ENCODE measurements at places on chromosomes 2 and 18.

GRCh38 chr2:74425523-74425922 lies 4.0 kb downstream of the WDR54 start:
- DNase-seq, result no peak

GRCh38 chr2:99974682-99975375 lies 167.6 kb downstream of the AFF3 start:
- DNase-seq, result peak; percentile 48

- no peak for DNase-seq
Observed at GRCh38 chr2:96207774-96208142, 869 bp downstream of the STARD7 start.

DNA sequence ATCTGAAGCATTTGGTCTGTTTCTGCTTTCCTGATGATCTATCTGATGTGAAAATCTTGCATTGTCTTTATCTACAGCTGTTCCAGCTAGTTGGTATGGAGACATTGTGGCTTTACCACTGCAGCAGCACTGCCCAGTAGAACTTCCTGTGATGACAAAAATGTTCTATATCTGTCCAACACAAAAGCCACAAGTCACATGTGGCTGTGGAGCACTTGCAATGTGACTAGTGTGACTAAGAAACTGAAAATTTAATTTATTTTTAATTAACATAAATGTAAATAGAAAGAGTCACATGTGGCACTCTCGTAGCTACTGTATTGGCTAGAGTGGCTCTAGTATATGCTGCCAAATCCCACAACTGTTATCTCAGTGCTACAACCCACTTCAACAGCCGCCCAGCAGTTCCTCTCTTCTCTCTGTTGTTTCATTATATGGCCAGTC lies 425.7 kb downstream of the SETBP1 start:
- DNase-seq, result no peak

DNA sequence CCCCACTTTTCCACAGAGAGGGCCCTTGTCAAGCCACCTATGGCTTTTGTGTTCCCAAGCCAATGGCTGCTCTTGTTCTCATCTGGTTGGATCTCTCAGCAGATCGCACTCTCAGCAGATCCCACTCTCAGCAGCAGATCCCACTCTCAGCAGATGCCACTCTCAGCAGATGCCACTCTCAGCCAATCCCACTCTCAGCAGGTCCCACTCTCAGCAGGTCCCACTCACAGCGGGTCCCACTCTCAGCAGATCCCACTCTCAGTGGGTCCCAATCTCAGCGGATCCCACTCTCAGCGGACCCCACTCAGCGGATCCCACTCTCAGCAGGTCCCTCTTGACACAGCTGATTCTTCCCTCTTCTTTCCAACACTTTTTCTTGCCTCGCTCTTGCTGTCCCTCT lies 59.3 kb upstream of the MGAT4A start:
- DNase-seq, result no peak

- no peak for DNase-seq
Observed at GRCh38 chr18:72444798-72445155, 99.4 kb downstream of the CBLN2 start.
